ENCODE measurements at places on chromosomes 5 and 9.

- DNase-seq, result no peak
Measured at GRCh38 chr9:129714511-129715061, 38.3 kb downstream of the PTGES start.

DNA sequence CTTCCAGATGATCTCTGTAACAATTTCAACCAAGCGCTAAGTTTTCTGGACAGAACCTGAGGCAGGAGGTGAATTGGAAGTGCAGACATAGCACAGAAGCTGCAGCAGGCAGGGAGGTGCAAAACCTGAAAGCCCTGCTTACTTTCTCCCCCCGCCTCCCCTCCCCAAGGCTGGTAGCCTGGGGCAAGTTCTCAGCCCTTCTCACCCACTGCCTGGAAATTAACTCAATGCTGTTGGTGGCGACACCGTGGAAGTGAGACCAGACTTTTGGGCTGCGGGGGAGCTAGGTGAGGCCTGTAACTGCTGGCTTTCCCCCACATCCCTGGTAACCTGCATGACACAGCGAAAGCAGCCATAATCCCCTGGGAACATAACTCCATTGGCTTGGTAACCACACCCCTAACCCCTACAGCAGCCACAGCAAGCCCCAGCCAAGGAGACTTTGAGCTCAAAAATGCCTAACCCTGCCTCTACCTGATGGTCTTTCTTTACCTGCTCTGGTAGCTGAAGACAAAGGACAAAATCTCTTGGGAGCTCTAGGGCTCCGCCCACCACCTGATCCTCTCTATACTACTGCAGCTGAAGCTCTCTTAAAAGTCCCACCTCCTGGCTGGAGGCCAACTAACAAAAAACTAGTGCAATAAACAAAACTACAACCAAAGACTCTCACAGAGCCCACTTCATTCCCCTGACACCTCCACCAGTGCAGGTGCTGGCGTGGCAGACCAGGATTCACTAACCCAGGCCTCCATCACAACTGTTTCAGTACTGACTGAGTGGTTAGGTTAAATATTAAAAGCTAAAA is 11.9 kb upstream of the OR13C8 start:
- DNase-seq, result no peak

DNA sequence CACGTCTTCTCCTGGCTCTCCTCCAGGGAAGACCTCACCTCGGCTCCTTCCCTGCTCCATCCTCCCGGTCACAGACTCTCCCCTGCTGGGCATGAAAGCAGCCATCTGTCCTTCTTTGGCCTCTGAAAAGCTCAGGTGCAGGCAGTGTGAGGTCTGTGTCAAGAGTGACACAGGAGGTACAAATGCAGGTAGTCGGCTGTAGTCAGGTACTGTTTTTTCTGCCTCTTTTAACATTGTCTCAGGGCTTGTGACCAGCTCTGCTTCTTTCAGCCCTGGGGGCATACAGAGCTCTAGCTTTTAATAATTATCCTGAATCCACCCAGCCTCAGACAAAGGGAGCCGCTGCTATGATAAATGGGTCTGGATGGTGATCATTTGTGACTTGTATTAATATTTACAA is 46.4 kb downstream of the C5orf15 start:
- DNase-seq, result no peak

DNA sequence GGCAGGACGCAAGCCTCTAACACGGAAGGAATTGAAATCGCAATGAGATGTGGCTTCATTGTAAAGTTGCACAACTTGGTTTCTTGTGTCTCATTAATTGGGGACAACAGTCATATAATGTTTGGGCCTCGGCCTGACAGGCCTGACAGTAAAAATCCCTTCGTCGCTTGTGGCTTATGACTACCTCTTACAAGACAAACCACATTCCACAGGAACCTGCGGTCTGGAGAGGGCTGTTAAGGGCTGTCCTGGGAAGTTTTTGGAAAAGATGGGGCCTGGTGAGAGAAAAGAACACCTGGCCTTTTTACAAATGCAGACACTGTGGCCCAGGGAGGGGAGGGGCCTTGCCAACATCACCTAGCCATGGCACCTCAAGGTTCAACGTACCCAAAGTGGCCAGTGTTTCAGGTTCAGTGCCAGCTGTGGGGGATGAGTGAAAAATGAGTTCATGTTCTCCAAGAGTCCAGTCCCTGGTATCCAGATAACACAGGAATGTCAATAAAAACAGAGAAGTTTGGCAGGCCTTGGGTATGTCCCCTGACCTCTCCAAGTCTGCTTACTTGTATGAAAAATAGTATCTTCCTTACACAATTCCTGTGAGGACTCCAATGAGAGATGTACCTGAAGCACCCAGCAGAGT is 22.2 kb downstream of the SHB start:
- DNase-seq, result no peak

- no peak for DNase-seq
Measured at GRCh38 chr9:91415290-91415689, 8.3 kb downstream of the NFIL3 start.

GRCh38 chr5:6788439-6788838 is 75.2 kb downstream of the TENT4A start:
- no peak for DNase-seq

DNA sequence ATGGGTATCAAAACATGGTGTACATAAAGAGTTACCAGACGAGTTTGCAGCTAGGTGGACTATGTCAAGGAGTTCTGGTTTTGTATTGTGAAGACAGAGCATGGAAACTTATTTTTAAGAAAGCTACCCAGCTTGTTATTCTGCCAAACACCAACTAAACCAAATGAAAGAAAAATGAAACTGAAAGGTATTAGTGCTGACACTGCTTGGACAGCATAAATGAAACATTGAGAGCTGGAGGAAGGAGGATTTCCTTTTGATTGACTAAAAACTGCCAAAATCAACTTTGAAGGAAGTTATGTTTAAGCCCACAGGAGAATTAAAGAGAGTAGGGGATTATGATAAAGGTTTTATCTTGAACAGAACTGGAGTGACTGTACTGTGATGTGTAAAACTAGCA is 766.2 kb downstream of the PTPRD start:
- DNase-seq, result no peak

GRCh38 chr9:69645488-69645887 is 26.7 kb downstream of the APBA1 start:
- peak; percentile 13 for DNase-seq

DNA sequence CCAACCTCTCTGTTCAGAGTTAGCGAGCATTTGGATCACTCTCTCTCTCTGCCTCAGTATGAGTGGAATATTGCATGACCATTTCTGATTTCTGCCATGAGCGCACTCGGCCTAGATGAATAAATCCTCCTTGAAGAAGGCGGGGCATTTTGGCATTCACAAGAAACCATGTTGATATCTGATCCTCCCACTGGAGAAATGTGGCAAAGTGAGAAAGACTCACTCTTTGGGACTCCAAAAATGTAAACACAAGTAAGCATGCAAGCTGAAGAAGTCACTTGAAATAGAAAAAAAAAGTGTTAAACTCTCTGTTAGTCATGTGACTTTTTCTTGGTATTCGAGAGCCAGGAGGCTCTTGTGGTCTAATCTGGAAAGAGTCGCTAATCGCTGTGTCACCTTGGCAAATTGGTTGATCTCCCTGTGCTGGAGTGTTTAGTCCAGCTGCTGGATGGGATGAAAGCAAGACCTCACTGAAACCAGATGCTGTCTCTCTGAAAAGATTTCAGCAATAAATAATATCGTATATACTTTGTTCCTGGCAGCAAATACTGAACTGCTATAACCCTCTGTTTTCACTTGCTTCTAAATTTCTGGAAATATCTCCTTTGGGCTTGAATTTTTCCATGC is 95.5 kb downstream of the GHR start:
- no peak for DNase-seq

GRCh38 chr5:124738681-124739633 is 7.5 kb downstream of the ZNF608 start:
- DNase-seq, result peak; percentile 92

- DNase-seq, result no peak
Measured at GRCh38 chr5:154214371-154215106, 24.0 kb downstream of the GALNT10 start.

DNA sequence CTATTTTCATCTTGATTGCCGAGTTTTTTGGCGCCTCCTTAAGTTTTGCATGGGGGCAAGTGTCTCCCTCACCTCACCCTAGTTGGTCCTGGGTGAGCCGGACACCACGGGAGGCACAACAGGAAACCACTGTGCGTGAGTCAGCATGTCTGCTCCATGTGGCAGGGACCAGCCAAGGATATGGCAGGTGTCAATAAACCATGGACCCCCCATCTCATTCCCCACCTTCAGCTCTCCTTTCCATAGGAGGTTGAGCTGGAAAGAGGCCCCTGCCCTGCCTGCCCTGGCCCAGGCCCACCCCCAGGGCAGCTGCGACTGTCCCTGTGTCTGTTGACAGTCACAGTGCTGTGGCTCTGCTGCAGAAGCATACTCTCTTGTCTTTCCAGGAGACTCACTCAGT is 3.1 kb downstream of the SPACA9 start:
- DNase-seq, result no peak

DNA sequence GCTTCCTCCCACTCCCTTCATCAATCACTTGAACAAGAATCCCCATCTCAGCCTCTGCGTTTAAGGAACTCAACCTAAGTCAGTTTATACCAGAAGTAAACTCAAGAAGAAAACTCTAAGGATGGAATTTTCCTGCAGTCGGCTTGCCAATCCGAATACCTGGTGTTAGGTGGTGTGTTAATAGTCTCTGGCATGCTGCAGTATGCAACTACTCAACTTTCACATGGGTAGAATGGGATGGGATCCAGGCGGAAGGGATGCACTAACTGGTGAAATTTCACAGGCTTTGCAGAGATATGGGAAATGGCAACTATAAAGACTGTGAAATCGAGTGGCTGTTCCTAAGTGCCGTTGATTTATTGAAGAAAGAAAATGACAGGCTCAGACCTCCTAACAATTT is 560.6 kb downstream of the TLE1 start:
- DNase-seq, result no peak

GRCh38 chr9:137273611-137274320 is 3.8 kb upstream of the TOR4A start:
- no peak for DNase-seq

DNA sequence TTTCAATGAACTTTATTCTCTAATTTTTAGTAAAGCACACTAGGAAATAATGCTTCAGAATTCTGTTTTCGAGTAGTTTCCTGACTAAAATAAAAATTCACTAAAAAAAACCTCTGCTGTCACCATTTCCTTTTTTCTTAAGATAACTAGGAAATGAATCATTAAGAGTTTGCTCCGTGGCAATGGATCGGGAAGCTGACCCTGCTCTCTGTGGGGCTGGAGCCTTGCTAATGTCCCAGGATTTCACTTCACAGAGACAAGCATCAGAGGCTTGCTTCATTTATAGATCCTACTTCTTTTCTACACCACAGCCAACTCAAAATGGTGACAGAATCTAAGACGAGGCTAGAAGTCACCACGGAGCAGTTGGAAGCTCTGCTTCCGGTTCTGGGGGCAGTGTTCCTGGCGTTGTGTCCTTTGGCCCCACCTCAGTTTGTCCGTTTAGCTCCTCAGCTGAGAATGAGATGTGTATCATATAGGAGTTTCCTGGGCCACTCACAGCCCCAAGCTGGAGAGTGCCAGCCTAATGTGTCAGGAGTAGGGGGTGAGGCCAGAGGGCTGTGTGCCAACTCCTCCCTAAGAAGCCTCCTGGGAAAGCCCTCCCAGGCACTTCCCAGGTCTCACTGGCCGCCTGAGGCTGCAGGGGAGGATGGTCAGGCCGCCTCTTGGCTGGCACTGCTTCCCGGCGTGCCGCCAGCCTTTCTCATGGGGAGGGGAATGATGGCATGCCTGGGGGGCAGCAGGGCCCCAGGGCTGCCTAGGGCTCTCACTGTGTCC is 19.6 kb downstream of the TENT4A start:
- no peak for DNase-seq

DNA sequence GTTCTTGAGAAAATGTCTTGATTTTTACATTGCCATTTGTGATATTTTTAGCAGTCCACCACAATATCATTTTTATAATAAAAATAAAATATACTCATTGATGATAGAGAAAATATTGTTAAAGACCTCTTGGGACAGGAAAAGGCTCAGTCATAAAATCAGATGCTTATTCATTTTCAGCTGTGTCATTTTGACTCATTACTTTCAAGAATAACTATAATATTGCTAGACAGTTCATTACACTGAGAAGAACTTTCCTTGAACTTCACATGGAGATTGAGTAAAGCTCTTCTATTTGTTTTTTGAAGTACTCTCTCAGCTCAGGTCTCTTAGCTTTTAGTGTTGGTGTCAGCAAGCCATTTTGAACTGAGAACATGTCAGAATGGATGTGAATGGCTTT is 8.5 kb upstream of the MEIKIN start:
- no peak for DNase-seq

- no peak for DNase-seq
Measured at GRCh38 chr9:93590609-93591234, 14.3 kb downstream of the PHF2 start.

DNA sequence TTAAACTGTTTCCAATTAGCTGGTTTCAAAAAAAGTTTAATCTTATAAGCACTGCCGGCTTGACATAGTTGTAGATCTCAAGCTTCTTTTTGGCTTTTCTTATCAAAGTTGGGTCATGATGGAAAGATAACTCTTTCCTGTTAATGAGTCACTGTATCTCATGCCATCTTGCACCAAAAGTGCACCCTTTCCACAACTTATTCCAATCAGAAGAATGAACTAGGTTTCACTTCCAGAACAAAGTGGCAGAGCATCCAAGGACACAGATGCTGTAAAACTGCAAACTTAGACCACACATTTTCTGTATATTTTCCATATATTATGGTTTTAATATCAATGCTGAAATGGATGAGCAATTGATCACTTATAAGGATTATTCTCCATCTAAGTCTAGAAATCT is 198.2 kb downstream of the GLIS3 start:
- no peak for DNase-seq

GRCh38 chr9:137757613-137758029 is 120.0 kb upstream of the CACNA1B start:
- DNase-seq, result no peak

DNA sequence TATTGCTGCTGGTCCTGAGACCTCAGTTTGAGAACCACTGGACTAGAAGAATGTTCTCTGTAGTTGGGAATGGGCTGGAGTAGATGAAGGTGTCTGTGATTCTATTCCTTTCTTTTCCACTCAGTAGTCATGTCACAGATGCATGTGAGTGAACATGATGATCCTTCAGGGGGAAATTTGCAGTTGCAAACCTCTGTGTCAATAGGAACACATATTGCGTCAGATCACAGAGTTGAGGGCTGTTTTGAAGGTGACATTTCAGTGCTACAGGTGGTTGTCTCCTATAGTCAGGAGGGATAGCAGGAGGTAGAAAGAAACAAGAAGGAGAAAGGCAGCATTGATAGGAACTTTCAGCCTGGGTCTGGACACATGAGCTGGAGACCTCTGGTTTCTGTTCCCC is 239.3 kb downstream of the ARHGEF28 start:
- DNase-seq, result no peak

DNA sequence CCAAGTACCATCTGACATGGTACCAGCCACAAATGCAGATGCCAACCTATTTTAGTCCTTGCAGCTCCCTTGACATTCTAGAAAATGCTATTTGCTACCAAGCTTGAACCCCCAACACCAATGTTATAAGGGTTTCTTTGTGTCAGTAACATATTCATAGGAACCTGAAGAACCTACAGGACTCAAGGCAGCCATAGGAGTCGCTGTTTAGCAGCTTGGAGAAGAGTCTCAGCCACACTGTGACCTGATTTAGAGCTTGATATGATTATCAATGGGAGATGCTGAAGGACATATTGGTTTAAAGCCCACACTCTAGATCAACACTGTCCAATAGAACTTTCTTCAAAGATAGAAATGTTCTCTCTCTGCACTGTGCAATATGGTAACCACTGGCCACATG is 6.4 kb upstream of the ZFR start:
- DNase-seq, result peak; percentile 33
